ENCODE measurements at places on chromosomes 6 and 20.
A peak's percentile ranks its signal among the peaks of the same experiment; 100 is the strongest.

DNA sequence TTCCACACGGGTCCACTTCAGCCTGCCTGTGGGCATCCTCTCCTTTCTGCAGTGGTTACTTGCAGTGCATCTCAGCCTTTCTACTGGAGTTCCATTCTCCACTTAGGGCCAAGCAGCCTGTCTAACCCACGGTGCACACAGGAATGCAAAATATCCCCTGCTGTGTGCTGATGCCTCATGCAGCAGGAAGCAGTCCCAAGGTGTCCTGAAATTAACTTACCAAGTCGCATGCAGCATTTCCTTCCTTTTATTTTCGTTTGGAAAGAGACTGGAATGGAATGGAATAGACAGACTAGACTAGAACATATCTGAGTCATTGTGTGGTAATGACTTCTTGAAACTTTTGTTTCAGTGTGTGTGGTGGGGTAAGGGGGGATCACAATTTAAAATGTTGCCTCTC is 25.9 kb upstream of the FOXQ1 start:
- no peak for DNase-seq

DNA sequence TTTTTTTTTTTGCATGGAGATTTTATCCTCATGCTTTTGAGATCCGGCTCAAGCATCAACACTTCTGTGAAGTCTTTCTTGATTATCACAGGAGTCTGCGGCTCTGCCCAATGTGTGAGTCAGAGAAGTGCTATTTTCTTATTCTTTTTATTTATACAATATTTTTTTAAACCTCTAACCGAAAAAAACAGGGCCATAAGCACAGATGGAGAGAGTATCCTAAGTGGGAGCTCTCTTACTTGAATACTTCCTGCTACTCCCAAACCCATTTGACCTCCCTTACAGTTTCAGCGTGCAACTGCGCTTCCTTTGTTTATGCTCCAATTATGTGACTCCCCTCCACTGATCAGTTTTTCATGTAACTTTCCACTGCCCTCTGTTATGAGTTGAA is 8.7 kb upstream of the ATXN1 start:
- no peak for DNase-seq

- DNase-seq = no peak
Measured at GRCh38 chr6:169088762-169089161, 164.9 kb downstream of the THBS2 start.

DNA sequence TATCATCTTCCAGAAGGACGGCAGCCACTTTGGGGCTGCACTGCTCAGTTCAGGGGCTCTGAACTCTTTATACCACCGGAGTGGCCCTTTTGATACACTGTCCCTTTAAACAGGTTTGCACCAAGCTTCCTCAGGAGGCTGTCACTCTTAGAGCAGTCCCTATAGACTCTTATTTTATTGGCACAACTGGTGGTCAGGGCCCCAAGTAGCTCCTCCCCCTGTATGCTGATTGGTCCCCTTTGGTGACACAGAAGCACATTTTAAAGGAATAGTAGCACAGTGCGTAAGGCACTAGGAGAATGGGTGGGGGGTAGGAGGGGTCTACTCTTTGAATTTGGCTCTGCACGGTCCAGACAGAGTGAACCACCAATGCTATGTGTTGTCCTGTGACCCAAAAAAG is 122.6 kb upstream of the MLN start:
- no peak for DNase-seq

DNA sequence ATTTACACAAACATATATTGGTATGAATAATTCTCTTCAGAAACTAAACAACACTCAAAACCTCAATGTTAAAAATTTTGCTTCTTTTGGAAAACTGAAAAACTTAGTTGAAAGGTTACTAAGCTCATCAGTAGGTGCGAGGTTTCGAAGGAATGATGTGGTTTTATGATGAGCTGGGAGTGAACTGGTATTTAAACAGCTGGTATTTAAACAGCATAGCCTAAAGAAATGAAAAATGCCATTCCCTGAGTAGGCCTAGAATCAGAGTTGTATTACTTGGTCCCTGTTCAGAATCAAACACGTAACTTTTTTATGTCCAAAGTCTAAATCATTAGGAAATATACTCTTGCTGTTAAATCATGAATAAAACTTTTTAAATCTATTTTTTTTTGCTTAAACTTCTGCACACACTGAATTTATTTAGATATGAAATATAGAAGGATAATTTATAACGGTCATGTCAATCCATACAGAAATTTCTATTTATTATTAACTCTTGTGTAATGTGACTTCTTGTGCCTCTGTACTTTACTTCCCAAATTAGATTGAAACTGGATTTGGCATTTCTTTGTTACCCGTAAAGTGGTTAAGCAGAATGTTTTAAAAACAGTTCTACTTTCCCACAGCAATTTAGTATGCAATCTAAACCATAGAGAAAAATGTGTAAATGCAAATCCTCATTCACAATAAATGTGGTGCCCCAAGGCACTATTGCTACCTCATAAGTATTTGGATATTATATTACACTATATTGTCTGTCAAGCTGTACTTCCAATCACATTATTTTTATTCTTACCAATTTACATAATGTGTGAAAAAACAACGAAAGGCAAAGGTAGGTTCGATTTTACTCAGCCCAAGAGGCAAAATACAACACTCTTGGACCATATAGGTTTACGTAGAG is 124.1 kb downstream of the HS3ST5 start:
- no peak for DNase-seq

- peak; percentile 89 for DNase-seq
Measured at GRCh38 chr6:56374841-56375369, 127.5 kb upstream of the COL21A1 start.
